ENCODE measurements at places on chromosomes 3 and 15. TPM values are rescaled to one million over a fixed set of nuclear protein-coding genes. Genes with fewer than 3 reads are reported as not detected.

The GPR15 gene
- 0.59 TPM for total RNA-seq

GRCh38 chr15:78679089-78679511, 38.1 kb upstream of the CHRNB4 start:
- DNase-seq, result no peak

The SLC28A2 gene
- total RNA-seq, result not detected

The RPP14 gene
- 11.0 TPM for total RNA-seq

GRCh38 chr15:65521350-65521749, 3.9 kb upstream of the DPP8 start:
- no peak for DNase-seq

DNA sequence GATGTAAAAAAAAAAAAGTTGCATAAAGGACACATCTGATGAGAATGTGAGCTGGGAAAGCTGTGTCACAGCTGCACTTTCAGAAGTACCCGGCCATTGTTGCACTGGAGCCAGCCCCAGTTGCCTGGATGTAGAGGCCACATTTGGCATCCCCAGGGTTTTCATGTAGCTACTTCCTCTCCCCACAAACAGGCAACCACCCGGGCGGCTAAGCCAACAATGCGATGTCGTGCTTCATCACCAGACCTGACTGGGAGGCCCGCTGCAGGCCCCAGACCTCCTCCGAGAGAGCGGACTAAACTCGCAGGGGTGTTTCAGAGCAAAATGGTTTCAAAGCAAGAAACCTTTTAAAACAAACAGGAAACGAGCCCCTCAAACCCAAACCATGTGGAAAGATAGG, 142.3 kb downstream of the TMCO5A start:
- no peak for DNase-seq

- DNase-seq, result no peak
These were observed 30.5 kb upstream of the ZFAND6 start for GRCh38 chr15:80028937-80029336.

The HOMER2 gene
- 77.7 TPM for total RNA-seq

- DNase-seq, result no peak
These were observed 8.6 kb upstream of the BLM start for GRCh38 chr15:90708516-90708915.

The SPESP1 gene
- total RNA-seq, result 5.1 TPM

The LSAMP gene
- 3.8 TPM for total RNA-seq

GRCh38 chr3:180747805-180748361, 68.6 kb upstream of the CCDC39 start:
- DNase-seq, result no peak

GRCh38 chr3:122799322-122799721, 4.5 kb downstream of the SLC49A4 start:
- no peak for DNase-seq

- no peak for DNase-seq
These were observed 503.1 kb downstream of the MCTP2 start for GRCh38 chr15:94734460-94734859.

DNA sequence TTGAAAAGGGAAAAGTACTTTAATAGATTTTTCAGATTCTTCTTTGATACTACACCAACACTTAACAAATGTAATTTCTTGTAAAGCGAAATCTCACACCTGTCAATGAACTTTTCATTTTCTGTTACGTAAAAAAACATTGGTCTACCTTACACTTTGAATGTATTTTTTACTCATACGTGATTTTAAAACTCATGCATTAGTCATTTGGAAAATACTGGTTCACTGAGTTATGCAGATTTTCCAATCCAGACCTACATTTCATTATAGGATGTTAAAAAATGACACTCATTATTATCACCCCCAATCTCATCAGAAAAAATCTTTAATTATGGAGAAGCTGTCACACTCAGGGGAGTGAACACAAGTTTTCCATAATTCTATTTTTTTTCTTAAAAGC, 14.7 kb downstream of the VPS39 start:
- DNase-seq, result no peak

The PARP15 gene
- 5.6 TPM for total RNA-seq

The FRMD5 gene
- total RNA-seq, result not detected

DNA sequence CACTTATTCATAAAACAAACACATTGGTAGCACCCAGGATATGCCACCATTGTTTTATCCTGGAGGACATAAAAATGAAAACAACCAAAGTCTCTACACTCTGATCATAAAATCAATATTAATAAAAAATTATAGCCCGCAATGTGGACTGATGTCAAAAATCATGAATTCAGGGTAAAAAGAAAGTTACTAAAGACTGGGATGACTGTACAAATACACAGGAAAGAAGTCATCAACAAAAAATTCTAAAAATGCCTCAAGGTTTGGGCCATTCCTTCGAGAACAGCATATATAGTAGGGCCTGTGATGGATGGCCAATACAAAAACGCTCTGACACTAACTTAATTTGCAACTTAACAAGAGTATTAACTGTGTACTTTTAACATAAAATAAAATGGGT, 76.8 kb downstream of the THBS1 start:
- no peak for DNase-seq

GRCh38 chr3:143363949-143364348, 244.4 kb downstream of the CHST2 start:
- no peak for DNase-seq

The SEC61A1 gene
- total RNA-seq, result 166 TPM

DNA sequence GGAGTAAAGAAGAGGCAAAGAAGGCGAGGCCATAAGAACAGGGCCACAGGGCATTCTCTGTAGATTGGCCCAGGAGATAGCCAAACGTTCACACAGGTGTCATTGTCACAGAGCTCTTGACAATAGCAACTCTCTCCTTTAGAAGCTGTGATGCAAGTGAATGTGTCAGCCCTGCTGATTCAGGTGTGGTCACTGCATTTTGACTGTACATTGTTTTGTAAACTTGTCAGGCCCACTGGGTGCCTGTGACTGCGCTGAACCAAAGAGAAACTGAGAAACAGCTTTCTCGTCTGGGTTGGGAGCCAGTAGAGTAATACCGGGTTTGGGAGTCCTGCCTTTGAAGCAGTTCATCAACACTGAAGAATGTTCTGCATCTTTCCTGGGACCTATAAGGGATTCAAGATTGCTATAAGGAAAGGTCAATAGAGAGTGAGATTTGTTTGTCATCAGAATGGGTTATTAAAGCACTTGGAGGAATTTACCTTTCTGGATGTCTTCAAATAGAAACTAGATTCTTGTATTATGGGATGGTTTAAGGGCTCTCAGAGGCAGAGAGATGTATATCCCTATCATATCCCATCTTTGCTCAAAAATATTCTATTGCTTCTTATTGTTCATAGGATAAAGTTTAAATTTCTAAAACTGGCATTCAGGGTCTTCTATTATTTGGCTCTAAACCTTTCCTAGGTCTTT, 45.4 kb downstream of the TMEM45A start:
- no peak for DNase-seq

DNA sequence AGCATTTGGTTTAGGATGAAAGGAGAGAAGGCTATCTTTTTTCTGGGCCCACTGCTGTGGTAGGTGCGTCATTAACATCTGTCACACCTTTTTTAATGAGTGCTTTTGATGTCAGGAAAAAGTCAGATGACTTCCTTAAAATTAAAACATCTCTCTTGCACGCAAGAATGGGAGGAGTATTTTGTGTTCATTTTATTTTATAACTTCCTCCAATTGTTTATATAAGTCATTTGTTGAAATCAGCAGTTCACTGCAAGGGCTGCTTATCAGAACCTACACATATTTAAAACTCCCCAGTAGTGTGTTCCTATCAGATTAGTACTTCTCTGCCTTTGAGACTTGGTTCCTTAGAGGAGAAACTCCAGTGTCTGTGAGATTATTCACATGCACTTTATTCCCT, 143.8 kb downstream of the NEO1 start:
- no peak for DNase-seq

GRCh38 chr15:65244638-65245037, 33.4 kb upstream of the CILP start:
- DNase-seq, result no peak

The ZIC4 gene
- total RNA-seq, result not detected

GRCh38 chr15:68149059-68149458, 56.1 kb downstream of the CALML4 start:
- DNase-seq, result no peak

GRCh38 chr3:58366699-58367098, 34.0 kb downstream of the PXK start:
- no peak for DNase-seq

DNA sequence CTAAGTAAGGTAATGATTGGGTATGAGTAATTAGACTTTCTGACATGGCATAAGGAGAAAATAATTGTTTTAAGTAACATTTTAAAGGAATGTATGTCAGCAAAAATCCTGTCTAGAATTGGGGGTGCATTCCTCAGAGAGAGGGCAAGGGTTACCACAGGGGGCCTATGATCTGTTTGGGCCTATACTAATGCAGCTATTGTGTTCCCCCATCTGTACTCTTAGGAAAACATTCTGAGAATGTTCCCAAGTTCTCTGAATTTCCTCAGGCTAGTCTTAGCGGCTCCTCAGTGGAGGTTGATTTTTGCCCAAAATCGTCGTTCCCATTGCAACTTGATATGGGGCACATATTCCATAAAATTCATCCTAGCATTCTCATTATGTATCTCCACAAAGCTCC, 1216.4 kb upstream of the GBE1 start:
- DNase-seq, result no peak

The ADCY5 gene
- 10.1 TPM for total RNA-seq

DNA sequence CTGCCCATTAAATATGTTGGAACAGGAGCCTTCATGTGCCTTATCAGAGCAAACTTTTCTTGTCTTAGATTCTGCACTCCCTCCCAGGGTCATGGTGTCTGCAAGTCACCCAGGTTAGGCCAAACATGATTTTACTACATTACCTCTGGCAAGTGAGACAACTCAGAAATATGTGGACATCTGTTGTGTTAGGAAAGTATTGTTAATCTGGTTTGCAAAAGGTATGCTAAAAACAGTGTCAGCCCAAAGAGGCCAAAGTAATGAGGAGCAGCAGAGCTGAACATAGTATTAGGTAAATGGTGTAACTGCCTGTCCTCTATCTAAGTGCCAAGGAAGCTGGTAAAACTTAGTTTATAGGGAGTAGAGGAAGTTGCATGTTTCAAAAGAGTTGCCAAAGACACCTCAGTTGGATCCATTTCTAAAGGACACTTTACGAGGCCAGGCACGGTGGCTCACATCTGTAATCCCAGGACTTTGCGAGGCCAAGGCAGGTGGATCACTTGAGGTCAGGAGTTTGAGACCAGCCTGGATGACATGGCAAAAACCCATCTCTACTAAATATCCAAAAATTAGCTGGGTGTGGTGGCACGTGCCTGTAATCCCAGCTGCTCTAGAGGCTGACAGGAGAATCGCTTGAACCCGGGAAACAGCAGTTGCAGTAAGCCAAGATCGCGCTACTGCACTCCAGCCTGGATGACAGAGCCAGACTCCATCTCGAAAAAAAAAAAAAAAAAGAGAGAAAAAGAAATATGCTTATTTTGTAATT, 22.5 kb upstream of the PPIB start:
- no peak for DNase-seq

The FAM107A gene
- 17.7 TPM for total RNA-seq

DNA sequence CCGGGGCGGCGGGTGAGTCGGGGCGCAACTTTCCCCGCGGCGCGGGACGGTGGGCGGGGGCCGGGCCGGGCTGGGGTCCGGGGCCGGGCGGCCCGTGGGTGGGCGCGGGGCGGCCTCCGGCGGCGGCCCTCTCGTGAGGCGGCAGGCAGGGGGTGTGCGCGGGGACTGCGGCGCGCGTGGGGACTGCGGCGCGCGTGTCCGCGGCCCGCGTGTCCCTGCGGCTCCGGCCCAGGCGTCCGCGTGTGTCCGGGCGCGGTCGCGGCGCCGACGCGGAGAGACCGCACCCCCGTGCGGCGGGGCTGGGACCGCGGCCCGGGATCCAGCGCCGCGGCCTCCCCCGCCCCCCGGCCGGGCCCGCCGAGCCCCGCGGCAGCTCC, 349 bp downstream of the PLXNA1 start:
- no peak for DNase-seq

- DNase-seq, result no peak
These were observed 16.9 kb downstream of the FXR1 start for GRCh38 chr3:180929376-180929775.

GRCh38 chr3:123411340-123412040, 37.4 kb downstream of the ADCY5 start:
- DNase-seq, result no peak

- no peak for DNase-seq
These were observed 278.1 kb upstream of the CADM2 start for GRCh38 chr3:84680700-84681099.

- DNase-seq, result no peak
These were observed 65.6 kb downstream of the ZNF148 start for GRCh38 chr3:125309476-125309875.

The COL6A6 gene
- total RNA-seq, result 1.6 TPM

GRCh38 chr15:74043425-74044266, 38.7 kb downstream of the GOLGA6A start:
- no peak for DNase-seq
